ENCODE measurements at places on chromosomes 5 and 9. TPM values are rescaled to one million over a fixed set of nuclear protein-coding genes. Genes with fewer than 3 reads are reported as not detected.

The ELAVL2 gene
- 3.2 TPM for total RNA-seq

The ZDHHC11B gene
- 0.89 TPM for total RNA-seq

GRCh38 chr5:118397236-118397635 lies 591.1 kb downstream of the DTWD2 start:
- no peak for DNase-seq

The ANXA2R gene
- 1.8 TPM for total RNA-seq

DNA sequence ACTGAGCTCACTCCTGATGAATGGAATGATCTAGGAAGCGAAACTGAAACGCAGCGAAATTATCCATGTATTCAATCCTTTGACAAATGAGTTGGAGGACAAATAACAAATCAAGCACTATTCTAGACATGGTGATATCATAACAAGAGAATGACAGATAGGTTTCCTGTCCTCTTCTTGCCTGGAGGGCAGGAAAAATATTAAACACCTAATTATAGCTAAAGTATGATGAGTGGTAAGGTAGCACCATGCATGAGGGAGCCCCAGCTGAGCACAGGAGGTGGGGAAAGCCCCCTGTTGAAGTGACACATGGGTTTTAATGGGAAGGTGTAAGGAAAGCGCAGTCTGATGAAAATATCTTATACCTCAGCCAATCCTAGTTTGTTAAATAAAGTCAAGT lies 225.2 kb downstream of the NPR3 start:
- no peak for DNase-seq
